Memory B cell (primary cell): ENCODE measurements at places on chromosomes 12 and 14.

- no peak overlapping the region for H3K27ac ChIP-seq
- H3K4me3 ChIP-seq: peak overlapping the region; percentile 88
- peaks cover 39% of the 10 kb centered on the region for H3K4me1 ChIP-seq
- no peaks in the 10 kb centered on the region for H3K27me3 ChIP-seq
Observed at GRCh38 chr14:105018414-105018813, 2.5 kb downstream of the CDCA4 start.

- H3K27me3 ChIP-seq: no peaks in the 10 kb centered on the region
- no peak overlapping the region for H3K27ac ChIP-seq
- H3K36me3 ChIP-seq: peaks cover 23% of the 10 kb centered on the region
- DNase-seq: no peak
- H3K4me1 ChIP-seq: peaks cover 3% of the 10 kb centered on the region
Observed at GRCh38 chr12:66319266-66319954, 17.1 kb downstream of the HELB start.

- peaks cover 1% of the 10 kb centered on the region for H3K36me3 ChIP-seq
- H3K27me3 ChIP-seq: peaks cover 3% of the 10 kb centered on the region
Observed at GRCh38 chr14:51310505-51310944, 70.5 kb downstream of the TMX1 start.

DNA sequence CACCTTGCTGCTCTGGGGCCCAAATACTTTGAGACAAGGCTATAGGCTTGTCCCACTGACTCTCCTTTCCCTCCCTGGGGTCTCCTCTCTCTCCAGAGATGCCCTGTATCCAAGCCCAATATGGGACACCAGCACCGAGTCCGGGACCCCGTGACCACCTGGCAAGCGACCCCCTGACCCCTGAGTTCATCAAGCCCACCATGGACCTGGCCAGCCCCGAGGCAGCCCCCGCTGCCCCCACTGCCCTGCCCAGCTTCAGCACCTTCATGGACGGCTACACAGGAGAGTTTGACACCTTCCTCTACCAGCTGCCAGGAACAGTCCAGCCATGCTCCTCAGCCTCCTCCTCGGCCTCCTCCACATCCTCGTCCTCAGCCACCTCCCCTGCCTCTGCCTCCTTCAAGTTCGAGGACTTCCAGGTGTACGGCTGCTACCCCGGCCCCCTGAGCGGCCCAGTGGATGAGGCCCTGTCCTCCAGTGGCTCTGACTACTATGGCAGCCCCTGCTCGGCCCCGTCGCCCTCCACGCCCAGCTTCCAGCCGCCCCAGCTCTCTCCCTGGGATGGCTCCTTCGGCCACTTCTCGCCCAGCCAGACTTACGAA, 3.1 kb downstream of the NR4A1 start:
- H3K4me1 ChIP-seq: peaks cover 30% of the 10 kb centered on the region
- H3K27me3 ChIP-seq: no peaks in the 10 kb centered on the region
- DNase-seq: no peak
- H3K4me3 ChIP-seq: no peak overlapping the region

DNA sequence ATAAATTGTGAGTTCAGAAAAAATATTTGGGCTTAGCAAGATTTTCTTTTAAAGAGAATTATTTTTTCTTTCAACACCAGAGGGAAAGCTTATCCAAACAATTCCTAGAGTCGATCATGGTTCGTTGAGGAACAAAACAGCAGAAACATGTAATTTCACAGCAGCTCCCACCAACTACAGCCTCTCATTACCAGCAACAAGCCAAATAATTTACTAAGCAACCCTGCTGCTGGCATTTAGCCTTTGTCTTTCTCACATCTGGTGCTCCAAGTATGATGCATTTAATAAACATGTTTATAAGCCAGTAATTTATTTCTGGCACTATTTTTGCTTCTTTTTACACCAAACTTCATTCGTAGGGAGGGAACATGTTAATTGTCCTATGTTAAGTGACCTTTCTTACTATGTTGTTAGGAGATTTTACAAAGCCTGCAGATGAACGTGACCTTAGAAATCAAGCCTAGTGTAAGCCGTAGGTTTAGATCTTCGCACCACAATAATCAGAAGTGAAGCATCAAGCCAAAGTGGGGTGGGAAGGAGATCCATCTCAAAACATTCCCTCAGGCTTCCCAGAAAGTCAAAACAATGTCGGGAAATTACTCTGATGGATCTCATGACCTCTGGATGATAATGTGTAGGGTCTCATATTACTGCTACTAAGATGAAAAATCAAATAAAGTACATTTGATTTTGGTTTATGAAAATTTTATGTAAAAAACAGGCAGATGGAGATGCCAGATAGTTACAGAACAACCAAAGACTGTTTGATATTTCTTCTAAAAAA, 128.4 kb downstream of the RPAP3 start:
- peaks cover 4% of the 10 kb centered on the region for H3K27me3 ChIP-seq
- H3K4me3 ChIP-seq: no peak overlapping the region
- H3K36me3 ChIP-seq: no peaks in the 10 kb centered on the region
- no peak overlapping the region for H3K27ac ChIP-seq
- no peaks in the 10 kb centered on the region for H3K4me1 ChIP-seq

GRCh38 chr12:111404362-111405148, 1.2 kb upstream of the SH2B3 start:
- DNase-seq: peak; percentile 58
- H3K4me3 ChIP-seq: peak overlapping the region; percentile 97
- peaks cover 48% of the 10 kb centered on the region for H3K4me1 ChIP-seq
- peak overlapping the region; percentile 99 for H3K27ac ChIP-seq
- H3K36me3 ChIP-seq: no peaks in the 10 kb centered on the region

DNA sequence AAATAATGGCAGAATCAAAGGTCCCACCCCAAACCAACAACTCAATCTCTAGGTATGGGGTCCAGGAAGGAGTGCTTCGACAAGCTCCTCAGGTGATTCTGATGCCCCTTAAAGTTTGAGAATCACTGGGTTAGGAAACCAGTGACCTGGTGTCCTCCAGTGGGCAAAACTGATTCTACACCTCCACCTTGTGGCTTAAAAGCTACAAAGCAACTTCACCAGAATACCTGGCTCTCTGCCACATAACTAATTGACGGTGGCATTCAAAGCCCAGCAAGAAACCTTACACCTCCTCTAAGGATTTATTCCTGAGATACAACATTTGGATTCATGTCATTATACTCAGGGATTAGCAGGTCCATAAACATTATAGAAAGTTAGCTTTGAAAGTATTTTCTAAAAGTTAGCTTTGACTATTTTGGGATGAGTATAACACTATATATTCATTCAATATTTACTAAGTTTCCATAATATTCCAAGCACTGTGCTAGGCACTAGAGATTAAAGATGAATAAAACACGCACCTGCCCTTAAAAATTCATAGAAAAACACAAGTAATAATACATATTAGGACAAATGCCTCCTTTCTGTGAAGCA, 45.4 kb downstream of the DCAF5 start:
- no peak overlapping the region for H3K4me3 ChIP-seq
- peaks cover 21% of the 10 kb centered on the region for H3K36me3 ChIP-seq
- peak; percentile 4 for DNase-seq
- no peak overlapping the region for H3K27ac ChIP-seq

DNA sequence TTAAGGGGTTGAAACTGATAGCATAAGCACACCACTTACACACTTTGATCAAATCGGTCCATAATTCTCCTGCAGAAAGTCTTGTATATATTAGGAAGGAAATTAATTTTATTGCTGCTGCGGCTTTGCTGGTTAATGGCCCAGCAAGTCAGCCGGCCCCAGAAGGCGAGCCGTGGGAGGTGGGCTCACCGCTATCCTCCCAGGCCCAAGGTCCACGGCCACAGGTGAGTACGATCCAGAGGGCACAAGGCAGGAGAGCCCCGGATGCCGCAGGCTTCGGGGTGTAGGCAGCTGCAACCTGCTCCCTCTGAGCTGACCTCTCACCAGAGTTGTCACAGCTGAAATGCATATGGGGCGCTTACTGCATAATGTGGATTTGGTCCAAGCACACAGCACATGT, 165.7 kb downstream of the TBX5 start:
- H3K36me3 ChIP-seq: no peaks in the 10 kb centered on the region
- no peaks in the 10 kb centered on the region for H3K4me1 ChIP-seq
- DNase-seq: no peak
- H3K4me3 ChIP-seq: no peak overlapping the region
- H3K27me3 ChIP-seq: peaks cover 6% of the 10 kb centered on the region
- no peak overlapping the region for H3K27ac ChIP-seq

- peaks cover 8% of the 10 kb centered on the region for H3K36me3 ChIP-seq
- H3K4me3 ChIP-seq: no peak overlapping the region
- H3K4me1 ChIP-seq: no peaks in the 10 kb centered on the region
- H3K27ac ChIP-seq: no peak overlapping the region
Observed at GRCh38 chr12:11015775-11016430, 6.5 kb downstream of the TAS2R19 start.
